ENCODE measurements at places on chromosomes 6 and 20. TPM values are rescaled to one million over a fixed set of nuclear protein-coding genes. Genes with fewer than 3 reads are reported as not detected.

BTNL2 gene
- polyA plus RNA-seq, result 1.7 TPM

LINC00237 gene
- not detected for polyA plus RNA-seq

BMP5 gene
- 14.2 TPM for polyA plus RNA-seq

MEI4 gene
- 0.50 TPM for polyA plus RNA-seq

ZSCAN31 gene
- polyA plus RNA-seq, result 6.8 TPM

VAPB gene
- polyA plus RNA-seq, result not detected

PRR18 gene
- polyA plus RNA-seq, result 1.1 TPM

GGTLC1 gene
- polyA plus RNA-seq, result not detected

BNIP5 gene
- polyA plus RNA-seq, result 0.07 TPM

FRS3 gene
- polyA plus RNA-seq, result 5.9 TPM

GPR63 gene
- 2.4 TPM for polyA plus RNA-seq

CFAP206 gene
- polyA plus RNA-seq, result not detected

FERMT1 gene
- polyA plus RNA-seq, result 0.39 TPM

TRIM10 gene
- polyA plus RNA-seq, result 0.42 TPM

L3MBTL1 gene
- 10.6 TPM for polyA plus RNA-seq

TBX18 gene
- 22.8 TPM for polyA plus RNA-seq

SLC17A3 gene
- not detected for polyA plus RNA-seq

TNFRSF6B gene
- 0.42 TPM for polyA plus RNA-seq

KAT14 gene
- polyA plus RNA-seq, result 19.7 TPM

OXT gene
- not detected for polyA plus RNA-seq

CDSN gene
- not detected for polyA plus RNA-seq

BPIFA1 gene
- not detected for polyA plus RNA-seq

OLIG3 gene
- not detected for polyA plus RNA-seq

DNMT3B gene
- 3.2 TPM for polyA plus RNA-seq

ECT2L gene
- 0.43 TPM for polyA plus RNA-seq

CLPSL2 gene
- polyA plus RNA-seq, result not detected

RAET1G gene
- polyA plus RNA-seq, result 0.47 TPM

COL11A2 gene
- polyA plus RNA-seq, result 37.7 TPM

SLC17A1 gene
- not detected for polyA plus RNA-seq

MAFB gene
- polyA plus RNA-seq, result not detected

NKX2-2 gene
- 0.07 TPM for polyA plus RNA-seq

ZBTB46 gene
- polyA plus RNA-seq, result 16.5 TPM

APCDD1L gene
- 5.0 TPM for polyA plus RNA-seq

TFAP2A gene
- polyA plus RNA-seq, result 0.27 TPM

ADAM33 gene
- polyA plus RNA-seq, result 47.6 TPM

GABRR2 gene
- 0.37 TPM for polyA plus RNA-seq

OR2J3 gene
- polyA plus RNA-seq, result not detected

POU3F2 gene
- 0.58 TPM for polyA plus RNA-seq

CRISP2 gene
- polyA plus RNA-seq, result not detected

All from muscle of arm (tissue), 14 donors.